CD4-positive, CD25-positive, alpha-beta regulatory T cell (primary cell): ENCODE measurements at places on chromosomes 13 and 19. TPM values are rescaled to one million over a fixed set of nuclear protein-coding genes. Genes with fewer than 3 reads are reported as not detected.

ZNF835 gene
- total RNA-seq: 0.15 TPM

ZNF154 gene
- total RNA-seq: 3.7 TPM

MICOS13 gene
- total RNA-seq: 21.2 TPM

ZNF549 gene
- 5.2 TPM for total RNA-seq

ZNF302 gene
- total RNA-seq: 14.6 TPM

KIR3DL2 gene
- total RNA-seq: 0.74 TPM

YJEFN3 gene
- total RNA-seq: 6.6 TPM

NLRP9 gene
- not detected for total RNA-seq

CHAF1A gene
- 28.9 TPM for total RNA-seq

ODAD3 gene
- not detected for total RNA-seq

LYPD5 gene
- total RNA-seq: not detected

RRAS gene
- 4.6 TPM for total RNA-seq

CABP5 gene
- 0.32 TPM for total RNA-seq

PRR19 gene
- total RNA-seq: not detected

KCTD15 gene
- 1.3 TPM for total RNA-seq

S1PR2 gene
- 20.9 TPM for total RNA-seq

ZIM2 gene
- not detected for total RNA-seq

ZNF850 gene
- 1.7 TPM for total RNA-seq

FCER2 gene
- not detected for total RNA-seq

TEX26 gene
- total RNA-seq: not detected

CYP2A6 gene
- not detected for total RNA-seq

SMIM17 gene
- total RNA-seq: not detected

PRTN3 gene
- not detected for total RNA-seq

ZNF709 gene
- 1.9 TPM for total RNA-seq

NUP58 gene
- 77.3 TPM for total RNA-seq

ZNF253 gene
- 5.0 TPM for total RNA-seq

CYP4F12 gene
- total RNA-seq: not detected

PALM gene
- not detected for total RNA-seq

ZNF616 gene
- total RNA-seq: 2.8 TPM

MFSD12 gene
- 63.8 TPM for total RNA-seq

MAMSTR gene
- total RNA-seq: 1.1 TPM

SWSAP1 gene
- 3.0 TPM for total RNA-seq

KL gene
- not detected for total RNA-seq

FBXL3 gene
- 89.0 TPM for total RNA-seq

PCDH17 gene
- total RNA-seq: not detected

TMEM272 gene
- total RNA-seq: 3.3 TPM

S1PR5 gene
- not detected for total RNA-seq

CD79A gene
- total RNA-seq: 4.9 TPM

PLK5 gene
- not detected for total RNA-seq

TEKTIP1 gene
- 10.9 TPM for total RNA-seq

LGALS14 gene
- total RNA-seq: not detected

BCAM gene
- not detected for total RNA-seq

SLITRK1 gene
- total RNA-seq: not detected

THSD8 gene
- 2.8 TPM for total RNA-seq

C19orf38 gene
- total RNA-seq: 0.49 TPM

SIGLEC7 gene
- total RNA-seq: not detected

FAM83E gene
- total RNA-seq: 0.76 TPM

ZNF625 gene
- 2.7 TPM for total RNA-seq

CDADC1 gene
- total RNA-seq: 16.7 TPM

CFAP97D2 gene
- total RNA-seq: not detected

SPRED3 gene
- 1.3 TPM for total RNA-seq

ADGRE3 gene
- not detected for total RNA-seq

PSPN gene
- total RNA-seq: 1.0 TPM

FXYD3 gene
- total RNA-seq: not detected
